HepG2 (cell line): ENCODE measurements at places on chromosomes 13 and 19. TPM values are rescaled to one million over a fixed set of nuclear protein-coding genes. Genes with fewer than 3 reads are reported as not detected.

ICAM5 gene
- 1.6 and 1.9 TPM in 2 replicates for polyA plus RNA-seq

OSCAR gene
- 1.9 and 2.8 TPM in 2 replicates for polyA plus RNA-seq

ZNF208 gene
- not detected in 2 replicates for polyA plus RNA-seq

DNA sequence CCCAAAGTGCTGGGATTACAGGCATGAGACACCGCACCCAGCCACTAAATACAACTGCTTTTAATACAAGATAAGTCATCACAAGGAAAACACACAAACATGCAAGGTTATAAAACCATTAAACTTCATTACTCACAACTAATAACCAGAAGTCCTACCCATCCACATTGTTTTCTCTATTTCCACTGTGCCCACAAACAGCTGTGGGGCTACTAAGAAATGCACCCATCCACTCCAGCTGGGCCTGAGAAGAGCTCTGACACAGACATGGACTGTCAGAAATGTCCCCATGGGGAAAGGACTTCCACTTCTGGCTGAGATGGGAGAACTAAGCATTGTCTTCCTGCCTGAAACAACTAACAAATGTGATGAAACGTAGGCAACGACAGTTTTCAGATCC lies 17.2 kb downstream of the SAFB2 start:
- no peak for DNase-seq

GRCh38 chr19:51065221-51065960 lies 499 bp upstream of the KLK13 start:
- no peak for DNase-seq

DNA sequence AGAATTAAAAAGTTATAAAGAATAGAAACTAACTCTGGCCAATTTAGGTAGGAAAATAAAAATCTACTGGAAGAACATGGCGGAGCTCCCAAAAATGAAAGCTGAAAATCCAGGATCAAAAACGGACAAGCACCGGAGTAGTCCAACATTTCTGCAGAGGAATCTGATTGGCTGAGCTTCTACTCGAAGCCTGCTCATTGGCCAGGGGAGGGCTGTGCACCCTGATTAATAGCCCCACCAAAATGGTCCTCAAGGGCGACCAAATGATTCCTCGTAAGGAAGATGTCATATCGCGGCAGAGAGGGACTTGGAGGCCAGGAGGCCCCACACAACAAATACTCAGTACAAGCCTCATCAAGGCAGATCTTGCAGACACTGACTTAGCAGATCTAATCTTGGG lies 900.7 kb downstream of the UQCRFS1 start:
- DNase-seq, result no peak

DNA sequence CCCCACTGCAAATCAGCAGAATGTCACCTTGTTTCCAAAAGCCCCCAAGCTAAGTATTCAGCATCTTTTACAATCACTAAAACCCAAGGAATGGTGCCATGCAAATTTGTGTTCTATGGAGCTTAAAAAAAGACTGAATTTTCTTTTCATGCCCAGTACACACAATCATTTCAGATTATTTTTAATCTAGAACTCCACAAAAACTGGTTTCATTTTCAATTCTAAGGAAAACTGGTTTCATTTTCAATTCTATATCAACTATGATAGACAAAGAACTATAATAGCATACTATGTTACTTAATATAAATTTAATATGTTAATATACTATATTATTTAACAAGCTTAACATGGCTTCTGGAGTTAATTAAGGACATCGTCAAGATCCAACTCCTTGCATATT lies 88.4 kb upstream of the DOCK9 start:
- no peak for DNase-seq
